Activated CD4-positive, alpha-beta T cell treated with anti-CD3 and anti-CD28 coated beads for 36 hours (primary cell): ENCODE measurements at places on chromosomes 6 and 20. TPM values are rescaled to one million over a fixed set of nuclear protein-coding genes. Genes with fewer than 3 reads are reported as not detected.

DNA sequence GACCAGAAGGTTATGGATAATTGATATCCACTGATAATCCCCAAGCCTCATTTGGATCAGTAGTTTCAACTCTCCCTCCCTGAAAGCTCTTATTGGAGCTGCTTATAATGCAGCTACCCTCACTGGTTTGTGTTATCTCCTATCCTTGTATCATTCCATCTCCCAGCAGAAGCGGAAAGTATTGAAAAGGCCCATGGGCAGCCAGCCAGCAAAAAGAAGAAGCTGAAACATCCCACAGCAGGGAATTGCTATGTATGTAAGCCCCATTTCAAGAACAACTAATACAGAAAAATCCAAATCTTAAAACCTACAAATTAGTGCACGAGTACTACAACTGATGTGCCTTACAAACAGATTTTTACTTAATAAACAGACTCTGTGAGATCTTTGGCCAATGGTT, 269.0 kb upstream of the ECI2 start:
- H3K4me1 ChIP-seq = no peaks in the 10 kb centered on the region
- H3K36me3 ChIP-seq = no peaks in the 10 kb centered on the region
- no peak overlapping the region for H3K4me3 ChIP-seq
- DNase-seq = no peak
- H3K27me3 ChIP-seq = peaks cover 7% of the 10 kb centered on the region

DNA sequence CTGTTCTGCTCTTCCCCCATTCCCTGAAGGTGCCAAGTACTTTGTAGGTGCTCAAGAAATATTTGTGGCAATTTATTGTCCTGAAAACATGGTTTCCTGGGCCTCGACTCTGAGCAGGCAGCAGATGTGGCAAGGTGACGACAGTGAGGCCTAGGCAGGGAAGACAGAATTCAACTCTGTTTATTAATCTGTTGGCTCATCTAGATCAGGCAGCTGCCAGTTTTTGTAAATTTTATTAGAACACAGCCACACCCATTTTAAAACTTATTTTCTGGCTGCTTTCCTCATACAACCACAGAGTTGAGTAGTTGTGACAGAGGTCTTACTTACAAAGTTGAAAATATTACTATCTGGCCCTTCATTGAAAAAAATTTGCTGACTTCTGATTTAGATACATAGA, 24.5 kb downstream of the MAPK14 start:
- peaks cover 16% of the 10 kb centered on the region for H3K4me1 ChIP-seq
- DNase-seq = no peak
- H3K27me3 ChIP-seq = no peaks in the 10 kb centered on the region

DNA sequence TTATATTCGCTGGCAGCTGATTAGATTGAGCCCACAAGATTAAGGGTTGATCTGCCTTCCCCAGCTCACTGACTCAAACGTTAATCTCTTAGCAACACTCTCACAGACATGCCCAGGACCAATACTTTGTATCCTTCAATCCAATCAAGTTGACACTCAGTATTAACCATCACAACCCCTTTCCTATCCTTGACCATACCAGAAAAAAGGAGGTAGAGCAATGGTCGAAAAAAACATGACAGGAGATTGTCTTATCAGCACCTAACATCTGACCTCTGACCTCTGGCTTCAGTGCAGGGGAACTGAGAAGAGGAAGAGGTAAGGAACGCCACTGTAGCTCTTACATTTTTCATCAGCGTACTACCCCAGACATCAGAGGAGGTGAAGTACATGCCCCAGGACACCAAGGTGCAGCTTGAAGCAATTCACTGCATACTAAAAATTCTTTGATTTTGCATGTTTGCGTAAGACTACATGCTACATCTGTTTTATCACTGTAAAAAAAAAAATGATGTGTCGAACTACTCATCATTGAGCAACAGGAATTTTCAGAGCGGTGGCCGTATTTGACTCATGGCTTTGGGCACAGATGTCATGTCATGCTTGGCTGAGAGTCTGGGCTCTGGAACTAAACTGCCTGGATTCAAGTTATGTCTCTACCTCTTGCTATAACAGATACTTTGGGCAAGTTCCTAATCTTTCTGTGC, 188.0 kb upstream of the TAB2 start:
- DNase-seq = peak; percentile 43
- peaks cover 46% of the 10 kb centered on the region for H3K4me1 ChIP-seq
- peak overlapping the region; percentile 32 for H3K27ac ChIP-seq

GRCh38 chr20:15814360-15814759, 758.9 kb downstream of the KIF16B start:
- H3K4me1 ChIP-seq = no peaks in the 10 kb centered on the region
- H3K27me3 ChIP-seq = no peaks in the 10 kb centered on the region
- no peak overlapping the region for H3K4me3 ChIP-seq
- H3K36me3 ChIP-seq = no peaks in the 10 kb centered on the region

DNA sequence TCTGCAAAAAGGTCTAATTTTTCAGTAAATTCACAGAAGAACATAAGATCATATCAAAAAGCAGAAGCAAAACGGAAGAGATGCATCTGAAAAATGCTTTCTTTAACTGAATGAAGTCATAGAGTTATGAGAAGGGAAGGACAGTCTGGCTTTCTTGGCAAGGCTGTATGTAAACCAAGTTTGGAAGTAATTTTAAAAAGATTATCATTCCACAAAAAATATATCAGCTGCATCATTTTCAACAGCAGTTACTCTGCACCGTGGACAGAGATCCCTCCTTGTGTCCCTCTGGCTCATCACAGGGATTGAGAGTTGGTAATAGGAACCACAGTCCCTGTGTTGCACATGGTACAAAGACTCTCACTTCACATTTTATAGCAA, 258.5 kb downstream of the HIVEP2 start:
- H3K36me3 ChIP-seq = no peaks in the 10 kb centered on the region
- H3K4me3 ChIP-seq = peak overlapping the region; percentile 12
- no peak for DNase-seq
- peaks cover 29% of the 10 kb centered on the region for H3K4me1 ChIP-seq

DNA sequence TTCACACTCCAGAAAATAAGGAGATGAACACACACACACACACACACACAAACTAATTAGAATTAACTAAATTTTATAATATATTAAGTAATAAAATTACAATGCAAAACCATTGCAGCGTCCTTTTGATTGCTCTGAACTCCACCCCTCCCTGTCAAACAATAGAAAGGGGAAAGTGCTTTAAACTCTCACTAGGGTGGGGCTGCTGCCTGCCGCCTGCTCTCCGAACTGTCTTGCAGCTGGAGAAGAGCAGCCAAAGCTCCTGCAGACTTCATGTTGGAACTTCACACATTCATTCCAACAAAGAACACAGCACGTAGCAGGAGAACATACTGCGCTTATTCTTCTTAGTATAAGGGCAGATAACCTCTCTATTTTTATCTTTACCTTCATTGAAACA, 83.2 kb downstream of the GCLC start:
- H3K27ac ChIP-seq = no peak overlapping the region
- DNase-seq = no peak
- no peaks in the 10 kb centered on the region for H3K36me3 ChIP-seq
- peaks cover 2% of the 10 kb centered on the region for H3K4me1 ChIP-seq
- peaks cover 3% of the 10 kb centered on the region for H3K27me3 ChIP-seq

- no peak for DNase-seq
- peak overlapping the region; percentile 47 for H3K27ac ChIP-seq
- H3K4me1 ChIP-seq = peaks cover 24% of the 10 kb centered on the region
Observed at GRCh38 chr20:17952692-17953684, 15.6 kb downstream of the SNX5 start.

GRCh38 chr6:26170951-26171841, 84.0 kb downstream of the HFE start:
- peak overlapping the region; percentile 80 for H3K4me3 ChIP-seq
- no peak for DNase-seq
- H3K4me1 ChIP-seq = peaks cover 44% of the 10 kb centered on the region
- H3K27me3 ChIP-seq = no peaks in the 10 kb centered on the region
- no peaks in the 10 kb centered on the region for H3K36me3 ChIP-seq

GRCh38 chr20:61044499-61044898, 207.6 kb upstream of the CDH4 start:
- H3K27ac ChIP-seq = no peak overlapping the region
- H3K4me3 ChIP-seq = no peak overlapping the region
- DNase-seq = peak; percentile 6
- H3K4me1 ChIP-seq = no peaks in the 10 kb centered on the region
- H3K36me3 ChIP-seq = no peaks in the 10 kb centered on the region
- H3K27me3 ChIP-seq = no peaks in the 10 kb centered on the region

GRCh38 chr6:145963216-145964068, 716 bp downstream of the SHPRH start:
- DNase-seq = peak; percentile 67
- H3K4me3 ChIP-seq = peak overlapping the region; percentile 94
- no peaks in the 10 kb centered on the region for H3K27me3 ChIP-seq
- H3K27ac ChIP-seq = peak overlapping the region; percentile 88
- H3K4me1 ChIP-seq = peaks cover 44% of the 10 kb centered on the region
- H3K36me3 ChIP-seq = peaks cover 2% of the 10 kb centered on the region

DNA sequence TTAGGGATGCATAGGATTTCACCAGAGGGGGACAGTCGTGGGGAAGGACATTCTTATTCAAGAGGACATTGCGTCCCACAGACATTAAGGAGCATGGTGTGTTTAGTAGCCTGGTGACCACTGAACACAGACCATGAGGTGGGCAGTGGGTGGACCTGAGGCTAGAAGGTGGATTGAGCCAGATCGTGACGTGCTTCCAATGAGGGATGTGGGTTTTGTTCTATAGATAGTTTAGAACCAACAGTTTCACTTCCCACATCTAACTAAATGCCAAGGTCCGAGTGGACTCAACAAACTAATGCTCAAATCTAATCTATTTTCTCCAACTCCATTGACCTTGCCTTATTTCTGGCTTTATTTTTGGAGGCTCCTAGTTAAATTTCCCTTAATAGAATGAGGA, 58.5 kb downstream of the OGFRL1 start:
- peaks cover 1% of the 10 kb centered on the region for H3K27me3 ChIP-seq
- H3K4me3 ChIP-seq = no peak overlapping the region
- H3K27ac ChIP-seq = no peak overlapping the region
- H3K4me1 ChIP-seq = peaks cover 6% of the 10 kb centered on the region
- DNase-seq = no peak
- H3K36me3 ChIP-seq = no peaks in the 10 kb centered on the region

DNA sequence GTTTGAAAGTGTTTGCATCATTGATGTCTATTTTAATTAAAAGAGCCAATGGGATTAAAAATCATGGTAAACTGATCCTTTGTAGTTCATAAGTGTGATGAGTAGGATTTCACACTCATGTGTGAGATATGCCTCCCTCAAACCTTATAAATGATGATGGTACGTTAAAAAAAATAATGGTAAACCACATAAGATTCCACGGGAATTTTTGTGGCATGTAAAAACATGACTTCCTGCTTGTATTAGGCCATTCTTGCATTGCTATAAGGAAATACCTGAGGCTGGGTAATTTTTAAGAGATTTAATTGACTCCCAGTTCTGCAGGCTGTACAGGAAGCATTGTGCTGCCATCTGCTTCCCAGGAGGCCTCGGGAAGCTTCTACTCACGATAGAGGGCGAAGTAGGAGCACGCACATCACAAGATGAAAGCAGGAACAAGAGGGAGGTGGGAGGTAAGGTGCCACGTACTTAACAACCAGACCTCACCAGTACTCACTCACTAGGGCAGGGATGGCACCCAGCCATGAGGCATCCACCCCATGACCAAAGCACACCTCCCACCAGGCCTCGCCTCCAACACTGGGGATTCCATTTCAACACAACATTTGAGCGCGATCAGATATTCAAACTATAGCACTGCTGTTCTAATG, 187.6 kb upstream of the QKI start:
- H3K27ac ChIP-seq = no peak overlapping the region
- H3K36me3 ChIP-seq = no peaks in the 10 kb centered on the region
- no peak overlapping the region for H3K4me3 ChIP-seq
- no peaks in the 10 kb centered on the region for H3K4me1 ChIP-seq
- no peak for DNase-seq

GRCh38 chr20:15396900-15397299, 1059.5 kb upstream of the FLRT3 start:
- no peak for DNase-seq
- H3K27me3 ChIP-seq = no peaks in the 10 kb centered on the region
- no peak overlapping the region for H3K4me3 ChIP-seq
- no peak overlapping the region for H3K27ac ChIP-seq

DNA sequence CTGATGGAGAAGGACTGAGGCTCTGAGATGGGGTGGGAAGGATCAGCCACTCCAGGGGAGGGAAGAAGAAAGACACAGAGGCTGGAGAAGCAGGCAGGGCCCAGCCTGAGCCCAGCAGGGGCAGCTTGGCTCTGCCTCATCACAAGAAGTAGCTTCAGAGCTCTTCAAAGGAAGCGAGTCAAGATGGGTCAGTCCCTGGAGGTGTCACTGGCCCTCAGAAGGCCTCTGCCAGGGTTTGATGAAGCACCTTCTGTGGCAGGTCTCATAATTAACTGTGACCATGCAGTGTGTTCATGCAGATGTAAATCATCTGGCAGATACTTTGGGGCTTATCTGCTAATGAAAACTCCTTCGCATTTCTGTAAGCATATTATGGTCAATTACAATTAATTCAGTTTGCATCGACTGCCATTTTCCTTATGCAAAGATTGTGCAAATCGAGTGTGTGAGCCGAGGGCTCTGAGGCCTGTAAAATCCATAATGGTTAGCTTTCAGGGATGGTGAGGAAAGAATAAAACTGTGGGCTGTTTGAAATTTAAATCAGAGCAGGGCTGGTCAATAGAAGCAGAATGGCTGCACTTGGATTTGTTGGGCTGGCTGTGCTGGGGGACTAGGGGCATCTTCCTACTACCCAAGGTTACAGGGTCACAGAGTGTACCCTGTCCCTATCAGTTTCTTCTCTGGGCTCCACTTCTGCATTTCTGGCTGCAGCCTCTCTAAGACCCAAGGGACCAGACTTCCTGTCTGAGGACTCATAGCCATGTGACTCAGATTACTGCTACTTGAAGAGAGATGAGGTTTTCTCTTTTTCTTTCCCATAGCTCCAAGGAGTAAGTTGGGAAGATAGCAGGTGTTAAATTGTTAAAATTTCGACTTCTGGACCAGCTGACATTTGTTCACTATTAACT, 376.6 kb downstream of the DHX35 start:
- no peak overlapping the region for H3K4me3 ChIP-seq
- no peaks in the 10 kb centered on the region for H3K4me1 ChIP-seq
- peaks cover 10% of the 10 kb centered on the region for H3K27me3 ChIP-seq
- no peaks in the 10 kb centered on the region for H3K36me3 ChIP-seq

GRCh38 chr6:67112120-67112519, 1405.1 kb upstream of the EYS start:
- H3K4me3 ChIP-seq = no peak overlapping the region
- H3K27ac ChIP-seq = no peak overlapping the region
- no peak for DNase-seq
- H3K27me3 ChIP-seq = no peaks in the 10 kb centered on the region

ASIP gene
- not detected for total RNA-seq

NOTCH4 gene
- total RNA-seq = 0.69 TPM

OXT gene
- not detected for total RNA-seq

KCNQ2 gene
- total RNA-seq = not detected

MUCL3 gene
- total RNA-seq = not detected

SMIM8 gene
- 10.1 TPM for total RNA-seq

PHACTR3 gene
- not detected for total RNA-seq

LTB gene
- 73.3 TPM for total RNA-seq

KCNG1 gene
- 2.8 TPM for total RNA-seq

ZNF391 gene
- 6.2 TPM for total RNA-seq

RGS17 gene
- total RNA-seq = not detected
